ENCODE measurements at places on chromosomes 1 and 21.

GRCh38 chr1:91520942-91521507 is 20.4 kb downstream of the CDC7 start:
- no peak for DNase-seq

- peak; percentile 54 for DNase-seq
These were observed 34.1 kb downstream of the TP53BP2 start for GRCh38 chr1:223811634-223812101.

DNA sequence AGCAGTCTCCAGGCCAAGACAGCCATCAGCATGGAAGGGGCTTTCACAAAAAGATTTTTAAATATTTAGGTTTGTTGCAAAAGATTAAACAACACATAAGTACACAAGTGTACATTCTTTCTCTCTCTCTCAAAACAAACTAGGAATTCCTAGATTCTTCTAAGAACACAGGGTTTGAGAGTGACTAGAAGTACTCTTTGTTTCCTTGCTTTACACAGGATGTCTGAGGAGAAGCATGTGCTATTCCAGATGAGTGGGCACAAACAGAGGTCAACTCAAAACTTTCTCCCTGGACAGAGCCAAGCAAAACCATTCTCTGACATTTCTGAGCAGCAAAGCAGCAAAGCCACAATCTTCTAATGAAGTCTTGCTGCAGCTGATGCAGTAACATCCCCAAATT is 210.6 kb upstream of the HOOK1 start:
- DNase-seq, result no peak

DNA sequence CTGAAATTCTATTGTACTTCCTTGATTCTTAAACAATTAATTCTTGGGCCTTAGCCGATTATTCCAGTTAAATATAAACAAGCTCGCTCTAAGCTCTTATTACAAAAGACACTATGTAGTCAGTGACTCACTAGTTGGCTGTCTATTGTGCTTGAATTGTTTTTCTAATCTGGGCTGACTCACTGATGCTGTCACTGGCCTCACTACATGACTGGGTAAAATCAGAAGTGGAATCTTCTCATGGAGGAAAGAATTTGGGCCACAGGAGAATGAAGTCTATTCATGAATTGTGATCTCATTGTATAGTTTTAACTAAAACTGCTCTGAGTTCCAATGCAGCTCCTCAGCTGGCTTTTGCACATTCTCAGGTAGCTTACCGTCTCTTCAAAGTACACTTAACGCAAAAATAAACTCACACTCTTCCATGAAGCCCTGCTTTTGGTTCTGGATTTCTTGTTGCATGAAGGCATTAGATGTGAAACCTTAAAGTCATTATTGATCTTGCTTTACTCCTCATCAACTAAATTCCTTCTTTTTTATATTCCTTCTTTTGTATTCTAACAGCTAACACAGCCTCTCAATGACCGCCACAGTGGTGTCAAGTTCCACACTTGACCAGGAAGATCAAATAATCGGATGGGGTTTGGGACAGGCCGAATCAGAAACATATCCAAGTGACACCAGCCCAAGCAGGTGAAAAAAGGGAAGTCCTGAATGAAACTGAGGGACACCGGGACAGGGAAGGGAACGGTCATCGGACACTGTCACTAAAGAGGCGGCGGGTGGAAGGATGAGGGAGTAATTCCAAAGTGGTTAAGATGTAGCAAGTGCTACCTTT is 80.9 kb upstream of the LBR start:
- DNase-seq, result peak; percentile 89

DNA sequence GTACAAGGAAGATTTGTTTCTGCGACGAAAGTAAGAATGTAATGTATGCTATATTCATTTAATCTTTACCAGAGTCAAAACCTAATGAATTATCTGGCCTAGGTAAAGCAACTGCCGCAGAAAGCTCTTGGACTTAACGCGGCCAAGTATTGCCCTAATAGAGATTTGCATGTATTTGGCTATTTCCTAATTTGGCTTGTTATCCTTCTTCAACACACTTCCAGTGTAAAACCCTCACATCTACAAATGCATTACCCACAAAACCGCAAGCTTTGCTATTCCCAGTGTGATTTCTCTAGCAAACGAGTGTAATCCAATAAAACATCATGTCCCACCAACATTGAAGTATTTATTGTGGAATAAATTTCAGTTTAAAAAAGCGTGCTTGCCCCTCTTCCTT is 123.8 kb upstream of the LMO4 start:
- no peak for DNase-seq

- DNase-seq, result no peak
These were observed 4.6 kb downstream of the KCNC4 start for GRCh38 chr1:110214454-110215404.

DNA sequence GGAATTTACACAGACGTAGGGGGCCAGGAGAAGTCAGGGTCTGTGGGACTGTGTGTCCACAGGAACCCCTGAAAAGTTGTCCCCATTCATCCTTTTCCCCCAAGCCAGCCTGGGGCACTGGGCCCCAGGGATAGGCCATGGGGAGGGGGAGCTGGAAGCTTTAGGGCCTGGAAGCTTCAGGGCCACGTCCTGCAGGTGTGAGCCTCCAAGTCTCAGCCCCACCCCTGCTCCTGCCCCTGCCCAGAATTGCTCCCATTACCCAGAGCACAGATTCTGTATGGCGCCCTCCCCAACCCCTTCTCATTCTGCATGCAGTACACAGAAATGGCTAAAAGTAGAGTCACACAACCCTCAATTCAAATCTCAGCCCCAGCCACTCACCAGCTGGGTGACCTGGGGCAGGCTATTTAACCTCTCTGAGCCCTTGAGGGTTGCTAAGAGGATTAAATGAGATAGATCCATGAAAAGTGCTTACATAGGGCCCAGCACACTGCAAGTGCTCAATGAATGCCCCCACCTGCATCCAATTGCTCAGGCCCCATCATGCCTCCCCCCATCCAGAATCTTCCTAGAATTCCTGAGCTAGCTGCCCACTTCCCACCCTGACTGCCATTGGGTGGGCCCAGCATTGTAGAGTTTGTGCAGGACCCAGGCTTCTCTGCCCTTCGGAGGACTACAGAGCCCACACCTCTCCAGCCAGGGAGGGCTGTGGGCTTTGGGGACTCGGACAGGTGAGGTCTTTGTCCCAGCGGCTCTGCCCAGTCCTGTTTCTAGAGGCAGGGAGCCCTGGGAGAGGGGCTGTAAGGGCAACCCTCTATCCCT is 6.5 kb downstream of the RAP1GAP start:
- no peak for DNase-seq

DNA sequence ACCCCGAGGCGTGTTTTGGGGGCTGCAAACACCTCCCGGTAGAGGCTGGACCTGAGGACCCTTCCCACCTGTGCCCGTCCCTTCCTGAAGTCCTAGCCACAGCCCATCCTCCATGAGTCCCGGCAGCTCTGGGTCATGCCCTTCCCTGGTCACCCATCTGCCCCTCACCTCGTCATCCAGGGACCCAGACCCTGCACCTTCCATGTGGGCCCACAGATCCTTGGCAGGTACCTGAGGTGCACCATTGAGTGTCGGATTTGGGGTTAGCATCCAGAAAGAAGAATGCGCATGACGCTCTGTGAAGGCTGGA is 6.8 kb downstream of the RNF187 start:
- DNase-seq, result no peak

- DNase-seq, result no peak
These were observed 3.5 kb downstream of the CEP170 start for GRCh38 chr1:243251539-243251938.

DNA sequence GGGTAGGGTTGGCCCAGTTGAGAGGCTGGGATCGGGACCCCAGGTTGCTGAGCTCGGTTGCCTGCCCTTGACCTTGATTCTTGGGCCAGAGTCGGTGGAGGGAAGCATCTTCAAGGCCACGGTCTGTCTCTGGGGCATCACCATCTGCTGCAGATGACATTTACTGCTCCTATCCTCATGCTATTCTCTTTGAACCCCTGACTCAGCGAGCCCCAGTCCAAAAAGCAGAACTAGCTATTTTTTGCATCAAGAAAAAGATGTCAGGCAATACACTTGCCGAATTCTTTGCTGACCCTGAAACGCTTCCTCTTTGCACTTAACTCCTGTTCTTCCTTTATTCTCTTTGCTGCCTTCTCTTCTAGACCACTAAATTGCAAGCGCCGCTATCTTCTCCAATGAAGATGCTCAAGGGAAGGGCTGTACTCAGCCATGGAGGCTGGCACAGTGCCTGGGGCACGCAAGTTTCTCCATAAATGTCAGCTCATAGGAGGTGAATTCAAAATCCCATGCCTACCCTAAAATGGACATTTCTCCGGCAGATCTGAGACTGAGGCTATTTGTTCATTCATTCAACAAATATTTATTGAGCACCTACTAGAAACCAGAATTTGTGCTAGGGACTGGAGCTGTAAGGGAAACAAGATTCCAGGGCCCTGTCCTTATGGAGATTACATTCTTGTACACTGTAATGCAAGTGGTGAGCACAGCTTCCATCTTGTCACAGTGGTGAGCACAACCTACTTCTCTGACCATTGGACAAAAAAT is 20.5 kb upstream of the CAPZB start:
- DNase-seq, result no peak

DNA sequence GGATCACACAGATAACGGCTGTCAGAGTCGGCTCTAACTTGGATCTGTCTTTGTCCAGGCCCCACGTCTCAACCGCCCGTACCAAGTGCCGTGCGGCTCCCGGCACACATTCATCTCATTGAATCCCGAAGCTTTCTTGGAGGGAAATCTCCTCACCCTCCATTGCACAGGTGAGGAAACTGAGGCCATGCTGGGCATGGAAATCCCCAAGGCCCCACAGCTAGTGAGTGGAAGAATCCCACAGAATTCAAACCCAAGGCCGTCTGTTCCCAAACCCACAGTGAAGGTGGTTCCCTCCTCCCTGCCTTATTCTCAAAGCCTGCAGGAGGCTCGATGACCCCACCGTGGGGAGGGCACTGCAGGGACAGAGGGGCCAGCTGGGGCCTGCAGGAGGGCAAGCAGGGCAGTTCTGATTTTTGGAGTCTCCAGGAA is 437.9 kb downstream of the MATN1 start:
- DNase-seq, result no peak

GRCh38 chr1:15352128-15352957 is 57.3 kb upstream of the EFHD2 start:
- DNase-seq, result peak; percentile 71

DNA sequence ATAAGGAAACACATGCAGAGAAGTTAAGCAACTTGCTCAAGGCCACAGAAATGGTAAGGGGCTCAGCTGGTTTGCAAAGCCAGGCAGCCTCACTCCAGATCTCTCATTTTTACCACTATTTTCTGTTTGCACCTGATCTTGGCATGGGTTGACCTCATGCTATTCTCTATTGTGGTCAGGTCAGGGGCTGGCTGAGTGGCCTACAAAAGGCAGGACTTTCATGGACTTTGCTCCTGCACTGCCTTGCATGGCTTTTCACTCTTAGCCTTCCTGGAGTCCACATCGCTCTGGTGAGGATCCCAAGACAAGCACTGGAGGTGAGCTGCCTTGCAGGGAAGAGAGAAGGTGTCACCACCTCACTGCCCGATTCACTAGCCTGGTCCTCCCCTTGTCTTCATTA is 56.8 kb upstream of the CSF3R start:
- DNase-seq, result no peak

GRCh38 chr1:155250246-155250632 is 5.0 kb downstream of the ENTREP3 start:
- no peak for DNase-seq

DNA sequence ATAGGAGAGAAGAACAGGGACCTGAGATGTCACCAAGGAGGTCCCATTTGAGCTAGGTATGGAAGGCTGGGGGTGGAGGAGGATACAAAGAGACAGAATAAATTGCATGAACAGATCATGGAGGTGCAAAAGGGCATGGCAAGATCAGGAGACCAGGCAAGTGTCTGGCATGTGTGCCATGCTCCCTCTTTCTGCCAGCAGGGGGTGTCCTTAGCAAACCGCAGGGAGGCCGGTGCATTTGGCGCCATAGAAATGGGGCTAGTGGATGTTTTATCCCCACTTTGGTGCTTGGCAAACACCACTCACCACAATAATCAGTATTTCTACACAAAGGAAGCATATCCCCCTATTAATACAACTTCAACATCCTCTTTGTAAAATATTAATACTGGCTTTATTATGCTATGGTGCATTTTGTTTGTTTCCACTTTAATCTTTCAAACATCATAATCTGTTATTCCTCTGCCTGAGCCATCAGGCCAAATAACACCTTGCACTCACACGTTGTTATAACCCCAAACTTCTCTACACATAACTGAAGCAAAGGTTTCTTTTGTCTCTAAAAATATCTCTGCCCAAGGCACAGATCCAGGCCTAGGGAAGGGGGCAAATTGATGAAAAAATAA is 25.9 kb downstream of the S100A6 start:
- peak; percentile 58 for DNase-seq

GRCh38 chr1:43473463-43473862 is 19.7 kb upstream of the HYI start:
- DNase-seq, result no peak

DNA sequence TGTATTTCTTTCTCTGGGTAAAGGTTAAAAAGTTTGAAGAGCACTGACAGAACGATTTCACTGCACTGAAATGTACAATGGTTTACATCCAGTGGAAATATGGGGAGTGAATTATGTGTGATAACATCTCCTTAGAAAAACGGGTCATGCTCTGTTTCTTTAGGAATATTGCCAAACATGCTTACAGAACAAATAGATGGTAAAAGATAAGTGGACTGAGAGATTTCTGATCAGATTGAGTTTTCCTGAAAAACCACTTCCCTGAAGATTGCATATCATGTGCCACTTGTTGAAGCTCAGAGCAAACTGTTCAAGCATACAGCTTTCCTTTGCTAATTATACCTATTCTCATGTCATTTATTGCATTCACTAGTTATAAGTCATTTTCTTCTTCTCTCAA is 29.9 kb upstream of the DISP1 start:
- DNase-seq, result no peak

DNA sequence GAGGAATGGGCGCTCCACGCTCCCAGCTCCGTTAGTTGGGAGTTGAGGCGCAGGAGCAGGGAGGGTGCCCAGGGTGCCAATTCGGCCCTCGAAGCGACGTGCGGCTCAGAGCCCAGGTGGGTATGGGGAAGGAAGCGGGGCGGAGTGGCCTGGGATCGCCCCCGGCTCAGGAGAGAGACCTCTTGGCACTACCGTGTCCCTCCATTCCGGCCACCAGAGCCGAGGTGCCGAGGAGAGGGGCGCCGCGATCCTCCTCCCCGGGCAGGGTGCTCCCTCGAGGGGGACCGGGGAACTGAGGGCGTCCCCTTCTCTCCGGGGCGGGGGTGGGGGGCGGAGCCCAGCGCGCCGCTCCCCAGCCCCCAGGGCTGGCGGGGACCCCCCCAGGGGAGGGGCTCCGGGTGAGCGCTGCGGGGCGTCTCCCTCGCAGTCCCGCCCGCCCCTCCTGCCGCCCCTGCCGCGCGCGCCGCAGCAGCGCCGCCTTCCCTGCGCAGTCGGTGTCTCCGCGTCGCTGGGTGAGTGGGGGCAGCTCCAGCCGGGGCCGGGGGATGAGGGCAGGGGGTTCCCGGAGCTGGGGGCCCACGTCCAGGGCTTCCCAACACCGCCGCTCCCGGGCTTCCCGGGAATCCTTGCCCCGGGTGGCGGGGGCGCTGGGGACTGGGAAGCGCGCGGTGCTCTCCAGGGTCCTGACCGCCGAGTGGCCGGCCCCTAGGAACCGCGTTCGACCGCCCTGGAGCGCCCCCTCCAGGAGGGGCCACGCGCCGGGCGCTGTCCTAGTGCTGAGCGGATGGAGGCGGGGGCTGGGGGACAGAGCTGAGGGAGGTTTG is at the start of gene HPCA:
HPCA (plus strand) TSS at position 488 of the 824 bp plus-strand sequence. CDS start 2,408 bp downstream, outside the sequence.
- DNase-seq, result peak; percentile 88

- peak; percentile 73 for DNase-seq
These were observed 772 bp downstream of the UCK2 start for GRCh38 chr1:165828103-165828668.

- DNase-seq, result no peak
These were observed 4.2 kb downstream of the PPP1R15B start for GRCh38 chr1:204407295-204407971.

GRCh38 chr1:81840805-81841204 is 40.1 kb downstream of the ADGRL2 start:
- DNase-seq, result no peak
